ENCODE measurements at places on chromosomes 7 and 10. TPM values are rescaled to one million over a fixed set of nuclear protein-coding genes. Genes with fewer than 3 reads are reported as not detected.

GRCh38 chr7:90804370-90804769 is 208.2 kb downstream of the CDK14 start:
- peak; percentile 70 for DNase-seq

GRCh38 chr7:153152801-153153422 is 393.4 kb downstream of the ACTR3B start:
- no peak for DNase-seq

GRCh38 chr10:121695731-121696464 is 97.7 kb upstream of the FGFR2 start:
- DNase-seq, result no peak

DNA sequence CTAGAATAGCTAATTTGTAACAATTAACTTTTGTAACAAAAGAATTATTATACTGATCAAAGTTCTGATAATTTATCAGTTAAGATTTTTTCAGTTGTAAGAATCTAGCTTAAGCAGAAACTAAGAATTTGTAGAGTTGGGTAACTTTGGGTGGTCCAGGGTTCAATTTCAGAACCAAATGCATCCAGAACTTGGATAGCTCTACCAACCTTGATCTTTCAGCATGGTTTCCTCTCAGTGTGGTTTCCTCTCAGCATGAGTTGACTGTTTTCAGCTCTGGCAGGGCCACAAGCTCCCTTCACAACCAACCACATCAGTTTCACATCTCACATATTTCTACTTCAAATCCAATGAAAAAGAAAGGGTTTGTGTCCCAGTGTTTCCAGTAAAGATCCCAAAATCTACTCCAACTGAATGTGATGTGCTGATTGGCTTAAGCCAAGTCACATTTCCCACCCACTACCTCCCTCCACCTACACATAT is 3.3 kb upstream of the FAS start:
- no peak for DNase-seq

The CCL24 gene
- not detected for total RNA-seq

The NPFFR1 gene
- total RNA-seq, result not detected
